Vagina (tissue), 2 donors: ENCODE measurements at places on chromosomes 6 and 20. TPM values are rescaled to one million over a fixed set of nuclear protein-coding genes. Genes with fewer than 3 reads are reported as not detected.

DNA sequence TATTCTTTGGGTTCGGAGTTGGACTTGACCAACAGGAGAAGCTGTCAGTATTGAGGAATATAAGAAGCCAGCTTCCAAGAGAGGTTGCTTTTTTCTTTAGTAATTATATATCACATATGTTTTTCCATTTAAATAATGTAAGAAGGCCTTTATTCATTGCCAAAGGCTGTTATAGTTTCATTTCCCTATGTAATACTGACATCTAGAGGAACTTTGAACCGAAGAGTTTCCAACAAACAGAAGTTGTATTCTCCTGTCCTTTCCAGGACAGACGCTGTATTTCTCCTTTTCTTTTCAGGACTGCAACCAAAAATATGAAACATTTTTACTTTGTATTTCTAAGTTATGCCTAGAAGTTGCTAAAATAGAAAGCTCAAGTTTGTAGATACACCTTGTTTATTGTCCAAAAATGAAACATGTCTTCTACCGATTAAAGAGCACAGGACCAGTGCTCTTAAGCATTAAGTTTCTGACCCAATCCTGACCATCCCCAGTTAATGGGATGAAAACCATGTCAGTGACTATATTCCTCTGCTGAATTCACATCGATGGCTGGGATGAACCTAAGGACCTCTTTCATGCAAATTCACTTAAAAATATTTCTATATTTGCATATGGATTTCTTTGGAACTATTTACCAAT lies 55.1 kb downstream of the MYLK4 start:
- no peak for DNase-seq

GRCh38 chr6:144413418-144413817 lies 128.3 kb downstream of the UTRN start:
- DNase-seq = no peak

- no peak for DNase-seq
Measured at GRCh38 chr6:43308101-43308989, at the start of gene CRIP3. CRIP3 (minus strand) TSS chr6:43308826; CDS start chr6:43308792, 34 bp downstream.

DNA sequence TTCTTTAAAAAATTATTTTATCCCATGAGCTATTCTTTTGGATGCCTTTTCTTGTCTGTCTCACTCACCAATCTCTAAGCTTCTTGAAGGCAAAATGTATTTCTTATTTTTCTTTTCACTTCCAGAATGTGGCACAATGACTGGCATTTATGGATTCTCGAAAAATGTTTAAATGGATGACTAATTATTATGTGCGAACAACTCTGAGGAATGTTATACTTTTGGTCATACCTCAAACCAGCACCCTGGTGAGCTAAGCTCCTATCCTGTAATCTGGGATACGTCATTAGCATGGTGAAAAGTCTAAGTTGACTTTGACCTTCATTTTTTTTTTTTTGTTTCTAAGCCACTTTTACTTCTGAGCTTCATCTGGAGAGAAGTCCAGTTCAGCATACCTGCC lies 214.0 kb upstream of the CEP162 start:
- DNase-seq = no peak

The BMP6 gene
- total RNA-seq = 3.2 TPM
